Stimulated activated CD8-positive, alpha-beta memory T cell treated with anti-CD3 and anti-CD28 coated beads, Interleukin-15, amount 100 ng/mL, for 1 hour (primary cell): ENCODE measurements at places on chromosomes 5 and 9.

DNA sequence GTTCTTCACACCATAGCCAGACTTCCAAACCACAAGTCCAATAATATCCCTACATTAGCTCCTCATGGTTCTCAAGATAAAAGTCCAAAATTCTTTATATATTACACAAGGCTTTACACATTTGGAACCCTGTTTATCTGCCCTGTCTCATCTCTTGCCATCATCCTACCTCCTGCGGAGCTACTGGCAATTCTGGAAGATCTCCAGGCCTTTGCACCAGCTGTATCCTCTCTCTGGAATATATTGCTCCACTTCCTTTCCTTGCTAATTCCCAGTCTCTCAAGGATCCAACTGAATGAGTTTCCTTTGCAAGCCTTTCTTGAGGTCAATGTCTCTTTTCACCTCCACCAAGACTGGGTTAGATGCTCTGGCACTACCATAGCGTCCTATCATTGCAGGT lies 41.3 kb upstream of the MIER3 start:
- no peak for DNase-seq

GRCh38 chr5:32304622-32305021 lies 8.1 kb downstream of the MTMR12 start:
- DNase-seq: no peak

DNA sequence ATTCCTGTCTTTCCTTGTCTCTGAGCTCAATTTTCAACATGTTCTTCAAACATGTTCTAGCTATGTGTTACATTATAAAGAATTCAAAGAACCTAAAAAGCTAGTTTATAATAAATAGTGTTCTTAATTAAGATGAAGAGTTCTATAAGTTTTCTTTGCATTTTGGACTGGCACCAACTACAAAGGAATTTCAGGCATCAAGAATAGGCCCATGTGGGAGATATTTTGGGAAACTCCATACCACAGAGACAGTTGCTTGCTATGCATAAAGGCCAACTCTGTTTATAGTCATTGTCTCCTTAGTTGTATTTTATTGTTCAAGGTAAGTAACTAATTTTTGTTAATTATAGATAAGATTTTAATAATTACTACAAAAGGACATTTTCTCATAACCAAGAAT lies 4.5 kb downstream of the SLF1 start:
- DNase-seq: no peak

DNA sequence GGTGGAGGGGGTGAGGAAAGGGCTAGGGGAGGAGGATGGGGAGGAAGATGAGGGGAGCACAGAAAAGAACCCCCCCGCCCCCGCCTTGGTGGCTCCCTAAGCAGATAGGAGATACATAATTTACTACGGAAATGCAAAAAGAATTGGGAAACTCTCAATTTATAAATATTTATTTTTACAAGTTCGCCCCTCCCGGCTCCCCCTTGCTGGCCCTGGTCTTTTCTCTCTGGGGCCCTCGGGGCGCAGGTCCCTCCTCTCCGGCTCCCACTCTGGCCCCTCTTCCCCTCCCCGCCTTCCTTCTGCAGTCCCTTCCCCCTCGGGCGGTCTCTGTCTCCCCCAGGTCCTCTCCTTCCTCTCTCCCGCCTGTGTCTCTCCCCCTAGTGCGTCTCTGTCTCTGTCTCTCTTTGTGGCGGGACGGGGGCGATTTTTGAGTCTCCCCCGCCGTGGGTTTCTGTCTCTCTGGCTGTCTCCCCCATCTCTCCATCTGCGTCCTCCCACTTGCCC lies 173.6 kb upstream of the IER5L start:
- no peak for DNase-seq

- DNase-seq: no peak
These were observed 564 bp upstream of the CCNH start for GRCh38 chr5:87413343-87413645.

DNA sequence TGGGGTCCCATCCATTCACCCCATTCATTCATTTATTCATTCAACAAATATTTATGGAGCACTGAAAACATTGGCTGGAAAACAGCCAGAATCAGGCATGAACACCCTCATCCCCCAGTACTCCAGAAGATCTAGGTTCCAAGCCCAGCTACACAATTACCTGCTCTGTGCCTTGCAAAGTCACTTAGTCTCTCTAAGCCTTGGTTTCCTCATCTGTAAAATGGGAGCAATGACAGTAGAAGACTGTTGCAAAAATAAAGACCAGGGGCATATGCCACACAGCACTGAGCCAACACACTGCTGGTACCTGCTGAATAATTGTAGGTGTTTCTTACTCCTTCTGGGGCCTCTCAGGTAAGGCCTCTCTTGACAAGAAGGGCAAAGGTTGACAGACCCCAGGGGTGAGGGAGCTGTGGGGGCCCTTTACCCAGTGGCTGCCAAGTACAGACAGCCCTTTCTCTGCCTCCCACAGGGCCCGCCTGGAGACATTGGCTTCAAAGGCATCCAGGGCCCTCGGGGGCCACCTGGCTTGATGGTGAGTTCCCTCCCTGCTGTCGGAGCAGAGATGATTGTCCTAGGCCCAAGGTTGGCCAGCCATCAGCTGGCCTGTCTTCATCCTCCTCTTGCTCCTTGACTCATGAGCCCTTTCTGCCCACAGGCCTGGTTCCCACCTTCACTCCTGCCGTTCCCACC lies 22.6 kb upstream of the ORM1 start:
- DNase-seq: no peak

DNA sequence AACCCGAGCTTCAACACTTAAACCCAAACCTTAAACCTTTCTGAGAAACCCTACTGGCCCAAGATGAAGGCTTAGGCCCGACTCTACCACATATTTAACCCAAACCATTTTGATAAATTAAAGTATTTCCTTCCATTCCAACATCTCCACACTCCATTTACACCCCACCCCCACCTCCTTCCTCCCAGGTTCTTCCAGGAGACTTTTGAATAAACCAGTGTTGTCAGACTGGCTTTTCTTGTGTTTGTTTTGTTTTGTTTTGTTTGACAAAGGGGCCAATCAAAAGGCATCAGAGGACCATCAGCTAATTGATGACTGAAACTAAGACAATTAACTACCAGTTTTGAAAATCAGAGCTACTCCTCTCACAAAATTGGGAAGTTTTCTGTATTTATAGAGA lies 4.6 kb upstream of the ZNF608 start:
- no peak for DNase-seq
